ENCODE measurements at places on chromosomes 6 and 20. TPM values are rescaled to one million over a fixed set of nuclear protein-coding genes. Genes with fewer than 3 reads are reported as not detected.

SLX4IP gene
- 4.0 TPM for total RNA-seq

DNA sequence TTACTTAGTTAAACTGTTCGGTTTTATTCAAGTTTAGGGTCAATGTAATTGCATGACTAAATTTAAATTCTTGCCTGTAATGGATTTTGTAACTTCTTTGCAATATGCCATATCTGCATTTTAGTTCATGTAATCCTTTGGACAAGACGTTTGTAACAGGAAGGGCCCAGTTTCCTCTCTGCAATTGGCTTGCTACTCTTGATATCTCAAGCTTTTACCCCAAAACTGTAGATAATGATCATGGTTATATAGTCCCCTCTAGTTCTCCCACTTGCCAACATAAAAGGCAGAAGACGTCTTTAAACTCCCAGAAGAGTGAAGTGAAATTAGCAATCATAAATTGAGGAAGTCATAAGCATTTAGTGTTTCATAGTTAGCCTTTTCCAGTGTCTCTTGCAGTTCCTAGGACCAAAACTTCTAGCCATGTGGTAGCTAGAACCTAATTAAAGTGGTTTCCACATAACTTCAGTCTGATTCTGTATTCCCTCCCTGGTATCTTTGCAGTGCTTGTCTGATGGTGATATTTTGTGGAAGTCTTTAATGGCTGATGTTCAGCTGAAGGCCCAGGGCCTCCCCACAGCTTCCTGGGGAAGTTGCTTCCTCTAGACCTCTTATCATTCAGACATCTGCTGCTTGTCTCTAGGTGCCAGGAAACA, 117.8 kb upstream of the SUPT3H start:
- peaks cover 74% of the 10 kb centered on the region for H3K36me3 ChIP-seq
- no peaks in the 10 kb centered on the region for H3K27me3 ChIP-seq
- no peak overlapping the region for H3K4me3 ChIP-seq
- H3K27ac ChIP-seq, result no peak overlapping the region
- DNase-seq, result no peak

OR12D3 gene
- total RNA-seq, result not detected

GRCh38 chr20:16599257-16599656, 26.0 kb upstream of the KIF16B start:
- H3K27ac ChIP-seq, result no peak overlapping the region
- no peaks in the 10 kb centered on the region for H3K36me3 ChIP-seq
- no peak for DNase-seq
- H3K27me3 ChIP-seq, result no peaks in the 10 kb centered on the region

- DNase-seq, result no peak
- no peaks in the 10 kb centered on the region for H3K4me1 ChIP-seq
- H3K36me3 ChIP-seq, result peaks cover 49% of the 10 kb centered on the region
- H3K4me3 ChIP-seq, result no peak overlapping the region
- no peaks in the 10 kb centered on the region for H3K27me3 ChIP-seq
- H3K27ac ChIP-seq, result no peak overlapping the region
Observed at GRCh38 chr20:34293589-34293988, 9.6 kb downstream of the AHCY start.

Data from SJSA1 (cell line).